Posterior cingulate gyrus (tissue), 11 donors: ENCODE measurements at places on chromosomes 16 and 17.

- no peak for DNase-seq
These were observed 101.0 kb upstream of the CNTNAP4 start for GRCh38 chr16:76176153-76176552.

- no peak for DNase-seq
These were observed 3.1 kb upstream of the POLG2 start for GRCh38 chr17:64499805-64500486.

- no peak for DNase-seq
These were observed 42.8 kb downstream of the PHKB start for GRCh38 chr16:47503936-47504335.

DNA sequence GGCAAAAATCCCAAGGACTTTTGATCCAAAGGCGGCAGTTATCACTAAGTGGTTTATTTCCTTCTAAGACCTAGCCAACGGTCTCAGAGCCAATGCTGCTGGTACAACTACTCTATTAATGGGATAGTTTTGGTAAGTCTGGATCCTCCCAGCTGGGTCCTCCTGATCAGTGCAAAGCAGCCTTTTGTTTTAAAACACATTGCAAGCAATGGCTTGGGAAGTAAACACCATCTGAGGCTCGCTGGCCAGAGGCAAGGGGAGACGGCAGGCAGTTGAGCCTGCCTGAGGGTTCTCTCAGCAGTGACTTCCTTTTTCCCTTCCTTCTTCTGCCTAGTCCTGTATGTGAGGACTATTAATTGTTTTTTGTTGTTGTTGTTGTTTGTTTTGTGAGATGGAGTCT is 1.6 kb upstream of the SLC5A10 start:
- peak; percentile 3 for DNase-seq

- no peak for DNase-seq
These were observed 886.5 kb upstream of the SOX9 start for GRCh38 chr17:71234349-71234748.

- no peak for DNase-seq
These were observed 371.0 kb downstream of the RBFOX1 start for GRCh38 chr16:7703672-7704071.

GRCh38 chr17:73290399-73291259 is 21.2 kb downstream of the CDC42EP4 start:
- DNase-seq: peak; percentile 36

DNA sequence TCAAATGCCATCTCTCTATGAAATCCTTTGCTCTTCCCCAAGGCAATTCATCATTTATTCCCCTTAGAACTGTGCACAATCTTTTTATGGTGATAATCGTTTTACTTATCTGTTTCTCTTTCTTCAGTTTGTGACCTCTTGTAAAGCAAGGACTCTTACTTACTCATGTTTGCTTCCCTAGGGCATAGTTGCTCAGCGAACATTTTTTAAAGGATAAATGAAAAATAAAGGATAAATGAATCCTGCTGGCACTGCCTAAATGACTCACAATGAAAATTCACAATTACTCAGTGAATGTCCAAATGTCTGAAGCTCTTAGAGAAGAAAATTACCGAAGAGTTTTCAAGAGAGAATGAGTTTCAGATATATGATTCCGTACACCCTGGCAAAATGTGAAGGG is 671.7 kb downstream of the CDH11 start:
- no peak for DNase-seq

DNA sequence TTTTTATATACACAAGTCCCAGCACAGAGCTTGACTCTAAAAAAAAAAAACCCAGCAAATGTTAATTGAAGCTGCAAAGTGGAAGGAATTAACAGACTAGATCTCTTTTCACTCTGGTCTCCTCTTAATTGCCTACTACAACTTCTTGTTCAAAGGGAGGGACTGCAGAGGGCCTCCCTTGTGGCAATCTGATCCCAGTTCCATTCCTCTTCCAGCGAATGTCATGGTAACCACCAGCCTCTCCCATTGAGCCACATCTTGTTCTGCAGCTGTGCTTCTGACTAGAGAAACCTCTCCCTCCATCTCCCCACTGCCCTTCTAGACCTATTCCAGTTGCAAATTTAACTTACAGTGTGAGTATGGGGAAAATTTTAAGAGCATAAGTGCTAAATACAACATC is 5.9 kb downstream of the SUPT6H start:
- no peak for DNase-seq

- DNase-seq: no peak
These were observed 113.0 kb downstream of the RBFOX3 start for GRCh38 chr17:79497777-79498348.

- peak; percentile 15 for DNase-seq
These were observed 4.2 kb upstream of the ALOX15 start for GRCh38 chr17:4645642-4646041.

DNA sequence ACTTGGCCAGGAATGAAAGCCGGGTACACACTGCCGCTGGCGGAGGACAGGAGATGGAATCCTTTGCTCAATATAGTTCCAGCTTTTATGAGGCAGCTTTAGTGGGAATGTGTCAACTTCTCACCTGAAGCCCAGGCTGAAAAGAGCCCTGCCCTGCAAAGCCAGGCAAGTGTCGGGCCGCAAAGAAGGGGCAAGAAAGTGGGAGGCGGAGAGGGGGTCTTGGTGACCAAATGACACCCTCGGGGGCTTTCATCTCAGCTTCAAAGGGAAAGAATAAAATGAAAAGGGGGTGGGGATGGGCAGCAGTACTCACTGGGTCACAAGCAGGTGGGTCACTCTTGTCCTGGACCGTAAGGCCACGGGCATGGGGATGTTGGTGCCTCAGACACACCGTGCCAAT is 62.9 kb downstream of the C16orf95 start:
- no peak for DNase-seq

GRCh38 chr17:38745545-38745944 is 2.6 kb downstream of the PCGF2 start:
- no peak for DNase-seq

DNA sequence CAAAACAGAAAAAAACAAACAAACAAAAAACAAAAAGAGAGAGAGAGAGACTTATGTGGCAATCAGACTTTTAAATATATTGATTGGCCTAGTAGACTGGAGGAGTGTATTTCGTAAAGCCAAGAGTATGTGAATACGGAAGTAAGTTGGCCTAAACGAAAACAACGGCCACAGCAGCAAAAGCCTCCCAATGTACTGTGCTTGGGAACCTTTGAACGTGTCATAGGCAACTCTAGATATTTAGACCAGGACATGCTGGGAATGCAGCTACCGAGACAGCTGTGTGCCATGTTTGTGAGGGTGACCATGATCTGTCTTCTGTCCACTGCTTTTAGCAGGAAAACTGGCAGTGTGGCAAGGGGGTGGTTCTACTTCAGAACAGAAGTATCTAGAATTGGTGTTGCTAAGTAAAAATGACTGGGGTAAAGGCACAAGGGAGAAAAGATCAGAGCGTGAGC is 7.4 kb downstream of the MAF start:
- DNase-seq: no peak

GRCh38 chr16:57406881-57407280 is 2.3 kb downstream of the CCL17 start:
- no peak for DNase-seq

DNA sequence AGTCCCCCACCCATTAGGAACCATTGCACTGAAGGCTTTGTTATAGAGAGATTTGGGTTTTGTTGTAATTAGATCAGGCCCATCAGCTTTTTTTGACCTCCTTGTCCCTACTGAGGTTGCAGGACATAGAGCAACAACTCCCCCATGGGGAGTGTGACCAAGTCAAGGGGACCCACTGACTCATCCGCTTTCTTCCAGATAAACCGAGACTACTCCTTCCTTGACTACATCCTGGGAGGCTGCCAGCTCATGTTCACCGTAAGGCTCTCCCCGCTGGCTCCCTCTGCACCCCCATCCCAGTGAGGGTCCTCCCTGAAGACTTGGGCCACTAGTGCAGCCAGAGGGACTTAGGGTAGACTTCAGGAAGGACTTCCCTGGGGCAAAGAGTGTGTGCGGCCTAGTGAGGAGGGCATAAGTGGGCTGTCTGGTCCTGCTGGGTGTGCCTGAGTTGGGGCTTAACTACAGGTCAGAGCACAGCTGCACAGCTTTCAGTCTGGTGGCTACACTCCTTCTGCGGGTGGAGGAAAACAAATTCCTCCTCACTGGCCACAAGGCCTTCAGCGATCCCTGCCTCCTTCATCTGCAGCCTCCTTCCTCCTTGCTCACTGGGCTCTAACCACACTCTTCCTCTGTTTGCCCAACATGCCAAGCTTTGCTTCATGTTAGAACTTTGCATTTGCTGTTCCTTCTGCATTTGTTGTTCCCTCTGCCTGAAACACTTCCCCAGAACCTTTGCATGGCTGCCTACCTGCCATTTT is 31.0 kb downstream of the CPNE2 start:
- no peak for DNase-seq

DNA sequence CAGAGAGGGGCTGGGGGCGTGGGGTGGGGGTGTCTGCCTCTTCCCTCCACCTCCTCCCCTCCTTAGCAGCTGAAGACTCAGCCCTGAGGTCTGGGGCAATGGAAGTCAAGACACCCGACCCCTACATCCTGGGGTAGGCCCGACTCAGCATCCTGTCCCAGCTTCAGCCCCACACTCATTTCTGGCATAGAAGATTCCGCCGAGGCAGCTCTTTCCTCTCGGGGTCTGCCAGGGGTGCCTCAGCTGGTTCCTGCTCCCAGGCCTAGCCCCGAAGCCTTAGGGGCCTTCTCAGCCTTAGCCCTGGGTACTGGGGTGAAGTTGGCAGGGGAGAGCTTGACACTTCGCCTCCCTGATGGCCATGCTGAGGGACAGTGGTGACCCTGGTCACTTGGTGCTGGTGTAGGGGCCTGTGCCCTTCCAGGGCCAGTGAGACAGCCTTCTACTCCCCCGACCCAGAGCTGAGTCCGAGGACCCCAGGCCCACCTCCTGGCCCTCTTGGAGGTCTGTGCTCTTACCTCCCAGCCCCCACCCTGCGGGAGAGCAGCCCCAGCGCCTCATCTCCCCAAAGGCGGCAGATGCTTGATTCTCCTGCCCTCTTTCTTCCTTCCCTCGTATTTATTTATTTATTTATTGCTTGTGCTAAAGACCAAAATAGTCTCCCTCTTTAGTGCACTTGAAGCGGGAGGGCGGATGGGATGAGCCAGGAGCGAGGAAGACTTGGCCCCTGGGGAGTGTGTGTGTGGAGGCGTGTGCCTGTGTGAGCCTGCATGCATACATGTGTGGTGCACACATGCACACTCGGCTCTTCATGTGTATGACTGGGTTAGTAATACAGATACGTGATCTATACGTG is 42.5 kb downstream of the KCNJ12 start:
- no peak for DNase-seq

GRCh38 chr16:31327646-31328225 is 27.2 kb upstream of the ITGAX start:
- DNase-seq: no peak

- DNase-seq: no peak
These were observed at the start of gene PRSS27 for GRCh38 chr16:2720064-2720457. Gene PRSS27 (minus strand): TSS chr16:2720224. CDS start chr16:2720160, 64 bp downstream.

- DNase-seq: peak; percentile 79
These were observed 60.9 kb downstream of the VPS53 start for GRCh38 chr17:653724-654123.

- no peak for DNase-seq
These were observed 309.1 kb downstream of the FOXL1 start for GRCh38 chr16:86887416-86887815.

DNA sequence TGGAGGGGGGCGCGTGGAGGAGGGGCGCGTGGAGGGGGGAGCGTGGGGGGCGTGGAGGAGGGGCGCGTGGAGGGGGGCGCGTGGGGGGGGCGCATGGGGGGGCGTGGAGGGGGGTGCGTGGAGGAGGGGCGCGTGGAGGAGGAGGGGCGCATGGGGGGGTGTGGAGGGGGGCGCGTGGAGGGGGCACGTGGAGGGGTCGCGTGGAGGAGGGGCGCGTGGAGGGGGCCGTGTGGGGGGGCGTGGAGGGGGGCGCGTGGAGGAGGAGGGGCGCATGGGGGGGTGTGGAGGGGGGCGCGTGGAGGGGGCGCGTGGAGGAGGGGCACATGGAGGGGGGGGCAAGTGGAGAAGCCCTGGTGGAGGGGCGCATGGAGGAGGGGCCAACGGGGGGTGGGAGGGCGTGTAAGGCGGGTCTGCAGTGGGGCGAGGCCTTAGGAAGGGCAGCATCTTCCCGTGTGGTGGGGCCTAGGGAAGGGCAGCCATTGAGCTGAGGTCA is 7.3 kb downstream of the MSLN start:
- DNase-seq: no peak

DNA sequence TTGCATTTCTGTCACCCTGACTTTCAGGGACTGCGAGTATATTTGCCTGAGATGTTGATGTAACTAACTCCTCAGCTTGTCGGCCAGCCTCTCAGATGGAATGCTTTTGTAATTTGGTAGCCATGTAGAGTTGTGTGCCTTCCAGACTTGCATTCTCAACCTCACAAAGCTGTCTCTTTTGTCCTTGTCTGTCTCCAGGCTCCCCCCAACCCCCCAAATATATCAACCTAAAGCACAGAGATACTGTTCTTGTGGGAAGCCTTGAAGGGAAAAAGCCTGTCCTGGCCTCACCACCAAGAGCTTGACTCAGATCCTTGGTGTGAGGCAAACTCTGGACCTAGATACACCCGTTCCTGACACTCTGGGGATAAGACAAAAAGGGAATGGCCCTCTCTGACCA is 18.4 kb downstream of the SAP30BP start:
- DNase-seq: no peak

- DNase-seq: no peak
These were observed 27.7 kb downstream of the USP7 start for GRCh38 chr16:8935989-8936388.

- peak; percentile 25 for DNase-seq
These were observed 16.6 kb downstream of the C16orf96 start for GRCh38 chr16:4572715-4573114.

DNA sequence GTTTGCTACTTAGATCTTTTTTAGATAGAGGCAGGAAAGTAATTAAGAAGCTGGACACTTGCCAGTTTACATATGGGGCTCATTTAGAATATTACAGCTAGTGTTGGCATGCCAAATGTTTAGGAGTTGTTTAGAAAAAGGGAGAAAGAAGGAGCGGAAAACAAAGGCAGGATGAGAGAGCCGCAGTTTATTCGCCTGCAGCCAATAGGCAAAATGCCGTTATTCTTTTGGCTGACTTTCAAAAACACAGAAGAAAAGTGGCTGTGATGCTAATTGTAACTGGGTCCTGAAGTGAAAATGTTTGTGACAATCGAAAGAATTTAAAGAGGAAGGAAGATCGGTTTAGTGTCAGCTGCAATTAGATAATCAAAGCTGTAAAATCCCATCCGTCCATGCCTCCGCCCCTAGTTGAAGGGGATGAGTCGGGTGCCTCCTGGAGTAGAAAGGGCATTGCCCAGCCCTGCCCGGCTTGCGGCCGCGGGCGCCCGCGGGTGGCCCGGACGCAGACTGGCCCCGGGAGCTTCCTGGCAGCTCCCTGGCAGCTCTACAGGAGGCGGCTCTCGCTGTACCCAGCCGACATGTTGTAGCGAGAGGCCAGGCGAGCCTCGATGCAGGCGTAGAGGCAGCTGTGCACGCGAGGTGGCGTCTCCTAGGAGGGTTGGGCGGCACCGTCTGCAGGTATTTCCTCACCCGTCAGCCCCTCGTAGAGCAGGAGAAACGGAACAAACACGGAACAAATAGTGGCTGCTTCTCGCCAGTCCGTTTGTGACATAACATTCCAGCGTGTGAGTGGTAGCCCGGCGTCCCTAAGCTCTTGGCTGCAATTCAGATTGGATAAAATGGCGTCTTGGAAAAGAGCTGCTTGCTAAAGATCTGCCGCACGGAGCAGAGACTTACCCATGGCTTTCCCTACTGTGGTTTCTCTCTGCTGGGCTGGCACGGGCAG is 82.2 kb downstream of the TNRC6C start:
- DNase-seq: peak; percentile 69
